ENCODE measurements at places on chromosomes 5 and 9.

DNA sequence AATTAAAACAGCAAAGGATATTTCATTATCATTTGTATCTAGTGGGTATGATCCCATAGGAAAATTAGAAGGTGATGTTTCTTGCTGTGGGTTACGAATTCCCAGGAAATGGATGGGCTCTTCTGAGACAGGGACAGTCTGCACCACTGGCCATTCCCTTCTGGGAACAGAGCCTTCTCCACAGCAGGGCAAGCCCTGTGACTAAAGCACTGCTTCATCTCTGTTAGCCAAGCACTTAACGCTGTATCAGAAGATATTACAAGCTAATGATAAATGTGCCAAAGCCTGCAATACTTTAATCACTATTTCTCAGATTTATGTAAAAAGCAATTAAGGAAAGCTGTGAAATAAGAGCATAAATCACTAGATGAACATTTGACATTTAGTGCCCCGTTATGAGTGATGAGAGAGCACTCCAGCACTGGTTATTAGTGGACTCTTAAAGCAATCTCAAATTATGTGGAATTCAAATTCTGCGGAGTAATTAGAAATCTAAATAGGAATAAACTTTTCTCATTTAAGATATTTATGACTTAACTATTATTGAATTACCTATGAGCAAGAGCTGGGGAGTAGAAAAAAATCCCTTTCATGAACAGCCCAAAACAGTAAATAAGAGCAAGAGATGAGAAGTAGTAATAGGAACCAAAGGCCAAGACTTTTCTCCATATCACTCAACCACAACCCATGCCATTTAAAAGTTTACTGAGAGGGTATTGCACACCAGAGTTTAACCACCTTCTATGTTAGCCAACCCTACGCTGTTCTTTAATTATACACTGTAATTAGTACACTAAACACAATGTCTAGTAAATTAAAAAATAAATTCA, 49.2 kb downstream of the FAM240B start:
- no peak for DNase-seq

DNA sequence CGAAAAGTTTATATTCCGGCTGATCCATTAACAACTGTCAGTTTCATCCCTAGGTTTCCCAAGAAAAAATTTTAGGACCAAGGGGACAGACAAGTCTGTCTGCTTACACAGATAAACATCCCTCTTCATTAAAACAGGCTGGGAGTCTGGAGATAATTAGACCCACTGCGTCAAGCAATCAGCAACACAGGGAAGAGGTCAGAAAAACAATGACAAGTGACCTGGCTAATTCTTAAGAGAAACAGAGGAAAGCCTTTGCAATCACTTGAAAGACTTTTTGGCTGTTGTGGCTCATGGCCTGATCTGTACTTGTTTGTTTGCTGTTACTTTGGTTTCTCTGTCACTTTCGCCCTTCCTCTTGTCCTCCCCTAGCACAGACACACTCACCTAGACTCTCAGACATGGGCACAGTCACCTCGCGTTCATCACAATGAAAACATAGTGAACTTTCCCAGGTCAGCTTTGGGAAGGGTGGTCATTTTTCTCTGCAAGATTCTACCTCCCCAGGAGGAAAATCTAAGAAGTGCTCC, 2.9 kb upstream of the CCDC192 start:
- no peak for DNase-seq

GRCh38 chr9:131727795-131728545, 11.9 kb downstream of the RAPGEF1 start:
- DNase-seq, result no peak

DNA sequence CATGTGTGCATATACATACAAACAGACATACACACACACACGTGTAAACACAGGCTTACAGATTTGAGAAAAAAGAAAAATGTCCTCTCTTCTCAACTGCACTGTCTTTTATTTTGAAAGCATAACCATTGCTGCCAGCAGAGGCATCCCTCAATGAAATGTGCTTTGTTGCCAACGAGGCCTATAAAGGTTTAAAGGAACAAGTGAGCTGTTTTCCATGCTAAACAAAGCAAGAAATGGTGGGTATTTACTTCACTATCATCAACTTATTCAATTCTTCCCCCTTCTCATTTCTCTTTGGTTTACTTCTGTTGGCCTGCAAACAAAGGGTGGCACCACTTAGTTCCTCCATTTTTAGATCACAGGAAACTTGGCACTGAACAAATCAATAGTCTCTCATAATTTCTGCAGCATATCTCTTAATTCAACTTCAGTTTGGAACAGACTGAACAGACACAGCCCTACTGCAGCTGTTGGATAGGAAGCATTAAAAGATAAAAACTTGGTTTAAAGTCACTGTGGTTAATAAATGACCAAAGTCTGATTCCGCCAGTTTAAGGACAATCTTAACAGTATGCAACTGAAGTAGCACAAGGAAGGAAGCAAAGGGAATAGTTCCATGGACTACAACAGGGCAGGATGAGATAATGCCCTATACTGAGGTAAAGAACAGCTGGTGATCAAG, 21.7 kb downstream of the TTC33 start:
- DNase-seq, result no peak
